ENCODE measurements at places on chromosomes 3 and 15.
A peak's percentile ranks its signal among the peaks of the same experiment; 100 is the strongest.

- DNase-seq: no peak
Observed at GRCh38 chr15:33191591-33191990, 2.9 kb downstream of the FMN1 start.

GRCh38 chr15:60326824-60327654 lies 70.7 kb downstream of the ANXA2 start:
- DNase-seq: no peak

- DNase-seq: no peak
Observed at GRCh38 chr15:55742498-55742926, 440 bp downstream of the PRTG start.

DNA sequence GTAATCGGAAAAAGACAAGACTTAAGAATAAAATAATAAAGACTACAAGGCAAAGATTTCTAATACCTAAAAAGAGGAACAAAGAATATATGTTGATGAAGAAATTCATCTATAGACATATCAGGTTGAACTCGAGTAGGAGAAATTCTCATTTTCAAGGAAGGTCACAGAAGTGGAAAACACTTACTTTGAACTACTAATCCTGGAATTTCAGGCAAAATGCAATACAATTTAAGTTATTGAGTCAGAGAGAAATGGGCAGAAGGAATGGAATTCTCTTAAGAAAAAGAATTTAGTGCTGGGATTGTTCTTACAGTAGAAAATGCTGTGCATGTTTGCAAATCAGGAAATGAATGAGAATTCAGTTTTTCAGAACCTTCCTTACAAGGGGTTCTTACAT lies 135.9 kb upstream of the TGFBR2 start:
- DNase-seq: no peak

DNA sequence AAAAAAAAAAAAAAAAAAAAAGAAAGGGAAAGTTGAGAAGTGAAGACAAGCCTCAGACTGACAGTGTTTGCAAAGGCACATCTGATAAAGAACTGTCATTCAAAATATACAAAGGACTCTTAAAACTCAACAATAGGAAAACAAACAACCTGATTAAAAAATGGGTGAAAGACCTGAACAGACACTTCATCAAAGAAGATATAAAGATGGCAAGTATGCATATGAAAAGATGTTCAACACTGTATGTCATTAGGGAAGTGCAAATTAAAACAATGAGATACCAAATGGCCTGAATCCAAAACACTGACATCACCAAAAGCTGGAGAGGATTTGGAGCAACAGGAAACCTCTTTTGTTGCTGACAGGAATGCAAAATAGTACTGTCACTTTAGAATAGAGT lies 48.6 kb downstream of the MCCC1 start:
- DNase-seq: no peak

DNA sequence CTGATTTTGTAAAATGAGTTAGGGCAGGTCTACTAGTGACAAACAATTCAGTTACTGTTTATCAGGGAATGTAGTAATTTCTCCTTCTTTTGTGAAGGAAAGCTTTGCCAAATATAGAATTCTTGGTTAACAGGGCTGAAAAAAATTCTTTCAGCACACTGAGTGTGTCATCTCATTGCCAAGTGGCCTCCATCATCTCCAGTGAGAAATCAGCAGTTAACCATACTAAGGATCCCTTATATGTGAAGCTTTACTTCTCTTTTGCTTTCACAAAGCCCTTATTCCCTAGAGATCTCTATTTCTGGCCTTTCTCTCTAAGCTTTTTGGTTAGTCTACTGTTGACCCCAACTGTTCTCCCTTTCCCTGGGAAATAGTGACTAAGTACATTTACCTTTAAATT lies 269.1 kb downstream of the SCAPER start:
- DNase-seq: no peak

- no peak for DNase-seq
Observed at GRCh38 chr3:172142864-172143451, 103.6 kb downstream of the FNDC3B start.

DNA sequence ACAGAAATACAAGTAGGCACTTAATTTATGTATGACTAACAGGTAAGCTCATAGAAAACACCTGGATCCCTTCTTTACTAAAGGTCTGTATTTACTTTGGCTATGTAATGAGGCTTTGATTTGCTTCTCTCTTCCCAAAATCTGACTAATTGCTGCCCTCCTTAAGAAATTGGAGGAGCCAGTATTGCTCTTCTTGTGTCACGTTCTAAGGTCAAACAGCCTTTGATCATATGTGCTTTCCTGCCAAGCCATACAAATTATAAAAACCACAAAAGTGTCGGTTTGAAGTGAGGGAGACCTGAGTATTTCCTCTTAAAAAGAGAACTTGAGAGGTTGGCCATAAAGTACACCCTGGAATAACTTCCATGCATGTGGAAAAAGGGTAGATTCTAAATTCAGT lies 112.1 kb upstream of the MB21D2 start:
- DNase-seq: no peak

GRCh38 chr3:36482256-36482655 lies 102.0 kb downstream of the STAC start:
- DNase-seq: no peak

DNA sequence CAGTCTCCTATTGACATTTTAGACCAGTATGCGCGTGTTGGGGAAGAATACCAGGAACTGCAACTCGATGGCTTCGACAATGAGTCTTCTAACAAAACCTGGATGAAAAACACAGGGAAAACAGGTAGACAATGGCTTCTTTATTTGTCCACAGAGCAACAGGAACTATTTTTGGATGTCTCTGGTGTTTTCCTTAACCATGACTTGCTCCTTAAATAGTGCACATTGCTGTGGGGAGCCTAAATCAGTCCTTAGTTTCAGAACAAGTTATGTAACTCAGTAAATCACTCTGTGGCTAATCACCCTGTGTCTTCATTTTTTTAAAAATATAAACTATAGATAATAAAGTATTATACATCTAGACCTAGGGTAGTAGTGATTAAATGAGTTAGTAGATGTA lies 383.7 kb downstream of the FEZF2 start:
- DNase-seq: no peak

GRCh38 chr3:45992821-45993221 lies 2.8 kb downstream of the FYCO1 start:
- DNase-seq: no peak

DNA sequence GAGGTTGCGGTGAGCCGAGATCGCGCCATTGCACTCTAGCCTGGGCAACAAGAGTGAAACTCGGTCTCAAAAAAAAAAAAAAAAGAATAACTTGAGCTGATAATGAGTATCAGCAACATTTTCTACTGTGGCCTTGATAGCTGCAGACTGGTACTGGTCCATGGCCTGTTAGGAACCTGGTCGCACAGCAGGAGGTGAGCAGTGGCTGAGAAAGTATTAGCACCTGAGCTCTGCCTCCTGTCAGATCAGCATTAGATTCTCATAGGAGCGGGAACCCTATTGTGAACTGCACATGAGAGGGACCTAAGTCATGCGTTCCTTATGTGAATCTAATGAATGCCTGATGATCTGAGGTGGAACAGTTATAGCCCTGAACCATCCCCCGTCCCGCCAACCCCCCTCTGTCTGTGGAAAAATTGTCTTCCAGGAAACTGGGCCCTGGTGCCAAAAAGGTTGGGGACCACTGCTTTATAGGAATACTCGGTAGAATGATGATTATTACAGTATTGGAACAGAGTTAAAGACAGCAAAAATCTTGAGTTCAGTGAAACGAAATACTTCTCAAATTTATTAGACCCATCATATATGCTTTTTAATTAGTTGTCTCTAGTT lies 126.0 kb downstream of the ZNF609 start:
- DNase-seq: no peak

GRCh38 chr3:120350401-120350941 lies 1.3 kb upstream of the LRRC58 start:
- DNase-seq: no peak

DNA sequence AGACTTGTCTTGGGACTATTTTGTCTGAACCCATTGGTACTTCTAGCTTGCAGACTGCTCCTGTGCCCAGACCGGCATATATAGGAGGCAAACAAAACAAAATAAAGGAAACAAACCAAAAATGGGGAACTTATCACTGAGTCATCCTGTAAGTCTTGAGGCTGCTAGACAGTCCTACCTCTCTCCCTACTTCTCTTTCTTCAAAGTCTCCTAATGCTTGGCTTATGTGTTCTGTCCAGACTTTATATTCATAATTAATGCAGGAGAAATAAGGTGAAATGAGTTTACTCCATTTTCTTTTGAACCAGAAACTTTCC lies 266.2 kb downstream of the ZNF385D start:
- no peak for DNase-seq

GRCh38 chr3:33391255-33391995 lies 48.8 kb downstream of the UBP1 start:
- no peak for DNase-seq

GRCh38 chr3:117695321-117695720 lies 985.7 kb downstream of the TUSC7 start:
- DNase-seq: no peak

DNA sequence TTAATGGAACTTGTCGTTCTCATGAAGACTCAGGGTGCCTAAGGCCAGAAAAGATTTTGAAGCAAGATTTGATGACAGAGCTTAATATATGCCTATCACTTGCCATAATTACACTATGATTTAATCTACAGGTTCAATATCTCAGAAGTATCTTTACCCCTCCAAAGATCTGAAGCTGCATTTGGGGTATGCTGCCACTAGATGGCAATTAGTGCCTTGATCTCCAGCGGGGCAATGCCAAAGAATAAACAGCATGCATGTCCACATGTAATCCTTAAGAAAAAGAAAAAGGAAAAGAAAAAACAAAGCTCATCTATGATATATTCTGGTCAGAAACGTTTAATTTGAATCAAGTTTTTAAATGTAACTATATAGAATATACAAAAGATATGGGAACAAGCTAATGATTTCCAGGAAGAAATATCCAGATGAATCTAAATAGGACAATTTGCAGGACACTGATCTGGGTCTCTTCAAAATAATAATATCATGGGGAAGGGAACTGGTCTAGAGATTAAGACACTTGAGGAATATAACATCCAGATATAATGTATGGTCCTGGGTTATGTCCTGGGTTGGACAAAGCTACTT lies 55.0 kb upstream of the SOX14 start:
- no peak for DNase-seq

DNA sequence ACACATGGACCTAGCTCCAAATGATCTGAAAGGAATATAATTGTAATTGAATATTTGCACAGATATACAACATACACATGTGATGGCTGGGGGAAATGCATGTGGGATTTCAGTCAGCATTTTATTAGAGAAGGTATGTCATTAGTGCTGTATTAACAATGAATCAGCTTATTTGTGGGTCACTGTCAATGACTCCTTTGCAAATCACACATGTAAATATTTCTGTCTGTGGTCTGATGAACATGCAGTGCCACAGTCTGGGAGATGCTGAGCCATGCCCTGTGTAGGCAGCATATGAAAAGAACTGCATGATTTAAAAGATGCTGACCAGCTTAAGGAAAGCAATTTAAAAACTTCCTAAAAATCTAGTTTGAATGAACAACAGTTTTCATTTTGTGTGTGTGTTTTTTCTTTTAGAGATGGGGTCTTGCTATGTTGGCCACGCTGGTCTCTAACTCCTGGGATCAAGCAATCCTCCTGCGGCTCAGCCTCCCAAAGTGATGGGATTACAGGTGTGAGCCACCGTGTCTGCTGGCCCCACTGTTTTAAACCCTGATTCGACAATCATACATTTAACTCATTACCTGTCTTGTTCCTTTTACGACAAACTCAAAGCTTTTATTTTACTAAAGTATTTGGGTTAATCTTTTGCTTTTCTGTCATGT lies 803 bp upstream of the B3GNT5 start:
- DNase-seq: no peak

DNA sequence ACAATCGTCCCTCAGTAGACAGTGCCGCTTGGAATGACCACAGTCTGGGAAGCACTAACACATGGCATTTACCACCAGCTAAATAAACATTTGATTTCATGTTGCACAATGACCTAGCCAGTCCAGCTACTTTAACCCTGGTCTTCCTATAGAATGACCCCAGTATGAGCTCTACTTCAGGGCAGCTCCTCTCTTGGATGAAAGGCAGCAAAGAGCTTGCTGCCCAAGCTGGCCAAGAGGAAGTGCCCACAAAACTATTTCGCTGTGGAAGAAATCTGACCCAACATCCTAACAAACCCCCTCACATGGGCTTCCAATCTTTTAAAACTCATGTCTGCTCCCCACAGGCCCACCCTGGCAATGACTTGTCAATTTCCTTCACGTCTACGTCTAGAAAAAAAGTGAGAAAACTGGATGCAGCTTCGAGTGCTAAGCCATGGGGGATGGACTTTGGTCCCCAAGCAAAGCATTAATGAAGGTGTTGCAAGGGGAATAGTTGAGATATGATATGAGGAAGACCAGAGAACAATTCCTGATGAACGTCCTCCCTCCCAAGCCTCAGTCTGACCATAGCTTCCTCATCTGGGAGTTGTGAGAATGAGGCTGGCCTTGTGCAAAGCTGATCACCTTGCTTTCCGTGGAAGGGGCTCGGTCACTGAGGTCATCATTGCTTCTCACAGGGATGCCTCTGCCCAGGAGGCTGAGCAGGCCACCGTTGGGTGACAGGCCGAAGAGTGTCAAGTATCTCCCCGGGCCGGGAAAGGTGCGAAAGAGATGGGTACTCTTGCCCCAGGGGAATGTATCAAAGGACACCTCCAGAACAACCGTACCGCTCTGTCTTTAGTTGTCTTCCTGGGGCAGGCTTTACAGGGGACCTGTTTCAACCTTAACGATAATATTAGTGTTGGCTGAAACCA lies 964 bp downstream of the SLC25A20 start:
- DNase-seq: no peak

DNA sequence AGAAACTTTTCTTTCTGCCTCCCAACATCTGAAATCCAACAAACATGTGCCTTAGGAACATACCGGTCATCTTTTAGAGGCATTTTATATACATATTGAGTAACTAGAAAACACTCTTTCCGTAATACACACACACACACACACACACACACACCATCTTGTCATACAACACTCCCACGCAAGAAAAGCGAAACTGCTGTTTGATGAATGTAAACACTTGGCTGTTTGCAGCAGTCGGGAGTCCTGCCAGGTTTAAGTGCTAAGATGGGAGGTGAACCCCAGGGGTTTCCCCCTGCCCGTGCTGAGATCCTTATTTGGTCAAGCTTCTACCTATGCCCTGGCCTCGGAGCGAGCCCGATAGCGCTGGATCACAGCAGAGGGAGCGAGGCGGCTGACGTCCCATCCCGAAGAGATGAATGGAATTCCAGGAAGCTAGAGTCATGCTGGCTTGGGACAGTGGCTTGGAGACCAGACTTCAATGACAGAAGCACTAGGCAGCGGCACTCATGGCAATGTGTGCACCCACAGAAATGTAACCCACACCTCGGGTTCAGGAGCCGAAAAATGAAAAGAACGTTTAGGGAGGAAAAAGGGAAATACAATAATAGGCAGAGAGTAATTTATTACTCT lies 1.3 kb upstream of the THBS1 start:
- DNase-seq: peak; percentile 73

All from omental fat pad (tissue), 4 donors.